Right forelimb (tissue), 1 donor: ENCODE measurements at places on chromosomes 3 and 15.

DNA sequence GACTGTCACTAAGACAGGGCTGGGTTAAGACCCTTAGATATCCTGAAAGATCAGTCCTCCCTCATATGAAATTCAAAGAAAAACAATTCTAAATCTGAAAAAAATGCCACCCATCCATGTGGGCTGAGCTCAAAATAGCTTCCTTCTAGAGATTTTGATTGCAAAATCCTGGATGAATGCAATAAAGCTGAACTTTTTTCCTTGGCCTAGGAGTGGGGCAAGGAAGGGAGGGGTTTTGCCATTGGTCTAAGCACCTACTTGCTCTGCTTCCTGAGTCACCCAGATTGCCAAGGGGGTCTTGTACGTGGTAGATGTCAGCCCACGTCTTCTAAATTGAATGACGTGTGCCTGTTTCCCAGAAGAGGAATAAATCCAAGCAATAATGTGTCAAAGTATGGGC, 15.3 kb upstream of the SMAD3 start:
- DNase-seq: no peak

DNA sequence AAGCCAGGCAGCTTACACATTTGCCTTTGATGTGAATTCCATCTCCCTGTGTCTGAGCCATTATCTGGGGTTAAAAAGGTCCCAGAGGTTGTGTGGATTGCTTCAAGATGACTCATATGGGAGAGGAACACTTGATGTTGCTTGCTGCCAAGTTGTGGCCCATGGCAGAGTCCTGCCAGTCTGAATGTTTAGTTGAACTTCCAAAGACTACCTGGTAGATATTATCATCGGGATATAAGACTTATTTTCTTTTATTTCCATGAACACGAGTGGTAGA, 85.6 kb downstream of the TJP1 start:
- DNase-seq: no peak

DNA sequence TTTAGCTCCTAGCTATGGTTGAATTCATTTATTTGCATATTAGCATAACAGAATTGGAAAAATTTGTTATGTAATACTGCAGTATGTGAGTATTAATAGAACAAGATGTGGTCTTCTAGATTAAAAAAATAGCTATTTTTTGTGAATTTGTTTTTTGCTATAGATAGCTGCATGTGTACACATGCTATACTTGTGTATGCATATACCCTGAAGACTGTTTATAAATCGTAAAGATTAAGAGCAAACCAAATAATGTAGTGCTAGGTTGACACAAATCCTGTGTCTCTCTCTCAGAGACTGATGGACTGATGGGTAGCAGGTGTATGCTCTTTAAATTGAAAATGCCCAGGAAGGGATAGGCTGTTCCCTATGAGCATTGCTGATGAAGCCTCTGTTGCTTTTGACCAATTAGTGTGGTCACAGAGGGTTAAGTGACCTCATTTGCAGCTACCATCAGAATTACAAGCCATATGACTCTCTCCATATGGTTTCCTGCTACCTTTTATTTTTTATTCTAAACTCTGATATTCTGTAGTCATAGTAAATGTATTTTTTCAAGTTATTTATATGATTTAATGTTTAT, 9.0 kb downstream of the PLCL2 start:
- no peak for DNase-seq

GRCh38 chr15:36406366-36406765, 173.1 kb upstream of the CDIN1 start:
- DNase-seq: no peak

GRCh38 chr3:42755681-42756578, 17.1 kb downstream of the CCDC13 start:
- DNase-seq: no peak

DNA sequence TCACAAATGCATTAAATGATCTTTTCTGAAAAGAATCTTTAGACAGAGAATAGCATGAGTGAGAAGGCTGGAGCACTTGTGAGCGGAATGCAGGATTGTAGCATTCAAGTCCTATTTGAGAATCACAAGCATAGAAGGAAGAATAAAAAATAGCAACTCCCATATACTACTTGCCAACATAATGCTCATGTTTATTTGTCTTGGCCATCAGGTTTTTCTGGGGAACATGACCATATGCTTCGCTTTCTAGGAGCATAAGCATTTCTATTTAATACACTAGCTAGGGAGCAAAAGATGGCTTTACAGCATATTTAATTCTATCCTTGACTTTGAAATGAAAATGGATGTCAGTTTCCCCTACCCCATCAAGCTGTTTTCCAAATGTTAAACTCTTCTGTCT, 170.3 kb upstream of the MITF start:
- DNase-seq: no peak

- DNase-seq: no peak
These were observed 11.9 kb upstream of the ALDH1A2 start for GRCh38 chr15:58077427-58077826.

- no peak for DNase-seq
These were observed 1751.2 kb downstream of the SI start for GRCh38 chr3:163327086-163327485.

DNA sequence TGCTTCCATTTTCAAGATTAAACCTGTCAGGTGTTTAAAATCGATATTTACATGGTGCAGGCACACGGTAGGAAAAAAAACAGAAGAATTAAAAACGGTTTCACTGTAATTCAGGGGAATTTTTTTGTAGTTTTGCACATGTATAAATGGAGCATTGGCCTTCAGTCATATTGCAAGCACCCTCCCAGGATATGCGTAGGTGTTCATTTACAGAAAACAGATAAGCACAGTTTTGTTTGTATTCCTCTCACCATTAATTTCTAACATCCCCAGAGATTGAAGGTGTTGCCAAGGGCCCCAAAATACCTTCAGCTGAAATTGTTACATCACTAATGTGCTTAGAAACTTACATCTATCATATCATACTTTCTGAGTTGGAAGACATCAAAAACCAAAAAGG, 427.1 kb upstream of the NR2F2 start:
- no peak for DNase-seq

DNA sequence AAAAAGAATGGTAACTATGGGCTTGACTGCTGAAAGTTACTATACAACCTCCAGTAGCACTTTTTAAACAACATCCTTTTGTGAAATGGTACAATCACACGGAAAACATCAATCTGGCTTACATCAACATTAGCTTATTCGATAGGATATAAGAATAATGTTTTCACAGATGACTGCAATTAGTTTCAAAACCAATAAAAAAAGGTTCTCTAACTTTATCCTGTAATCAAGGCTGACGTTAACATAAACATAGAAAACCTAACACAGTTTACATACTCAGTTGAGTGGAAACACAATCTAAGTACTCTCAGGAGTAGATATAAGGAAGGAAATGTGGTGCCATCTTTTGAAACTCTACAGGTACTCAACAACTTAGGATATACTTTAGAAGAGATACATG, 102.2 kb downstream of the DLG1 start:
- no peak for DNase-seq

- DNase-seq: no peak
These were observed 113.6 kb upstream of the SNTN start for GRCh38 chr3:63538919-63539318.

DNA sequence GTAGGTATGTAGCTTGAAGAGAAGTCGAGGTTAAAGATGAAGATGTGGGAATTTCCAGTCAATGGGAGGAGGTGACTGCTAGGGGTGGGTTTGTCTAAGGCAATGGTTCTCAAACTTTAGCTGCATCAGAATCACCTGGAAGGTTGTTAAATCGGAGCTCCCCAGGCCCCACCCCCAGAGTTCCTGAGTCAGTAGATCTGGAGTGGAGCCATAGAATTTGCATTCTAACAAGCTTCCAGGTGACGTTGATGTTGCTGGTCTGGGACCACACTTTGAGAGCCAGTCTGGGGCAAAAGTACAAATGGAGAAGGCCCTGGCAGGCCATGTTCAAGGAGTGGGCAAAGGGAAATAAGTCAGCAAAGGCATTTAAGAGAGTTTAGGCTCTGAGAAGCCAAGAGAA, 69.1 kb downstream of the CMTM8 start:
- DNase-seq: no peak

DNA sequence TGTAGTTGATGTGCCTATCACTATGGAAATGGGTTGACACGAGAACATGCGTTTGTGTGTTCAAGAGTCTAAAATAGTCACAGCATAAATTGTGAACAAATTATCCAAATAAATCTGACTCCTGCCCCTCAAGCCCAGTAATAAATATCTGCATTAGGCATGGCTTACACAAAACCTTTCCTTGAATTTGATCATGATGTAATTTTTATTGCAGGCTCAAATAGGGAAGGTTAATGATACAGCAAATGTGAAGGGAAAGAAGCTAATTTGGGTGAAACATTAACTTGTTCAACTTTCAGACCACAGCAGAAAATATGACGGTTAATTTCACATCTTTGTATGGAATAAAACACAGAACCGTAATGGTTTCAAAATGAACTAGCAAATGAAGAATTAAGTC, 74.6 kb downstream of the WNT5A start:
- no peak for DNase-seq

- no peak for DNase-seq
These were observed 637.7 kb upstream of the TBL1XR1 start for GRCh38 chr3:177835008-177835407.

DNA sequence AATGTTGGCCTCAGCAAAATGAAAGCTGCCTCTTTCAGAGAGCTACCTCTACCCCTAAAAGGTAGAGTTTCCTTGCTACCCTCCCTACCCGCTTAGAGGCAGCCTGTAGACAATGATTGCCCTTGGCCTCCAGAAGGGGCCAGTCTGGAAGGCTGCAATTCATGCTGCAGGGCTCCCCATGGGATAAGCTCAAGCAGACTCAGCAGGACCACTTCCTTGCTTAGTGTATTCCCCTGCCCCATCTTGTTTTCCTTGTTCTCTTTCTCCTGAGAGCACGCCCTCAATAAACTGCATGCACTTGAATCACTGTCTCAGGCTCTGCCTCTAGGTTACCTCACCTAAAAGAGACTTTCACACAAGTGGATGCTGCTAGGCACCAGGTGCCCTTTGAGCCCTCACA, 134.0 kb upstream of the CTNNB1 start:
- DNase-seq: no peak

DNA sequence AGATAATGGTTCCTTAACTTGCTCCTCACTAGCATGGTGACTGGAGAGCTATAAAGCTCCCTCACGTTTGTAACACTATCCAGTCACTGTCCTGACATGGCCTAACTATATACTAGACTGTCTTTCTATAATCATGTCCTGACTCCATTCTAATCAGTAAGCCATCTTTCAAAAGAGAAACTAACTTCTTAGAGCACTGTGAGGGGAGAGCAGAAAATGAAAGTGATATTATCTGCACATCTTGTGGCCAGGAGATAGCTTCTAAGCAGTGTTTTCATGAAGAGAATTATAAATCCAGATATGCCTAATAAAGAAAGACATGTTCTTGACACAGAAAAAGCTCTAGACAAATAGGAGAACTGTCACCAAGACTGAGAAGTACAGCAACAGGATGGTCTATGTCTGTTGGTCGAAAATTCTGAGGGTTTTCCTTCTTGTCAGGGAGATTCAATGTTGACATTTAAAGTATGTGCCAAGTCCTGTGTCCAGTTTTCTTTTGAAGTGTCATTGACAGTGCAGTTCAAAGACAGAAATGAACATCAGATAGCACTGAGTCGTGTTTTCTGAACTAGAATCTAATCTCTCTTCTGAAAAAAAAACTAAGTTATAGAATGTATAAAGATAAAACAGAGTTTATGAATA, 230.6 kb upstream of the PEX5L start:
- no peak for DNase-seq

DNA sequence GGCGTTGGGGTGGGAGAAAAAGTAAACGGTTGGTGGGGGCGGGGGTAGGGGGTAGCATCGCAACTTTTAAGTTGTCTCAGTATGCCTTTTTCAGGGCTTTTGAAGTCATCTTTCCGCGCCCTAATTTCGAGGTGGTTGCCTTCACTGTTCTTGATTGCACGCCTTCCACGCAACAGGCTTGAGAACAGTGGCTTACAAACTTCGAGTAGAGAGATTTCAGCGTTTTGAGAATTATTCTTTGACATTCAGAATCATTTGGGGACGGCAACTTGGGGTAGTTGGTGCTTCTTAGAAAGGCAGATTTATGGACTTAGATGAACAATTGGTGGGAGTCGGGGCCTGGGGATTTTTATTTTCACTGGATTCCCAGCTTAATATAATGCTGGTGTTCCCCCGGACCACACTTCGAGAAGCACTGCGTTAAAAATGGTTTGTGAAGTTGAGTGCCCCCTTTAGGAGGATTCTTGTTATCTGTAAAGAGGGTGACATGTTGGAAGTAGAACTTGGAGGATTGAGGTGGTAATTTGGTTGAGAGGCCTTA, 880 bp downstream of the PPP4R2 start:
- DNase-seq: peak; percentile 54

DNA sequence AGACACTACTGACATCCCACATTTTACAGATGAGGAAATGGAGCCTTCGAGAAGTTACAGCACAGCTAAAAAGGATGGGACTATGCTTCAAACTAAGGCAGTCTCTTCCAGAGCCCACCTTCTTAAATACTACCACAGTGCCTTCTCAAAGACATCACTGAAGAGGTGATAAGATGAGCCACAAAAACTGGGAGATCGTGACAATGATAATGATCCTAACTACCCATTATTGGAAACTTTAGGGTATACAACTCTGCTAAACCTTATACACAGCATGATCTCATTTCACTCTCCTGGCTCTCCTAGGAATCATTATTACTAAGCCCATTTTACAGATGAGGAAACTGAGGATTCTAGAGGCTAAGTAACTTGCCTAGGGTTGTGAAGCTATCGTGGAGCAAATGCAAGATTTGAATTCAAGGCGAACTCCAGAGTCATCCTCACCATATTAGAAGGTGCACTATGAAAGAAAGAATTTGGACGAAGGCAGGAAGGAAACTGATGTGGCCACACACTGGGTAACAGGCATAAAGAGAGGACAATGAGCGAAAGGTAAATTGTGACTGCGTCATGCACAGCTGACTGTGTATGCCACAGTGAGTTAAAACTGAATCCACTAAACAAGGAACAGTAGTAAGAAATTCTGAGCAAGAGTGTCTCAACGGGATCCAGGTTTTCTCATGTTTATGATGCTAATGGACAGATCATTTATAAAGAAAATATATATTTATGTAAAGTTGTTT, 55.4 kb downstream of the SUCLG2 start:
- DNase-seq: no peak

DNA sequence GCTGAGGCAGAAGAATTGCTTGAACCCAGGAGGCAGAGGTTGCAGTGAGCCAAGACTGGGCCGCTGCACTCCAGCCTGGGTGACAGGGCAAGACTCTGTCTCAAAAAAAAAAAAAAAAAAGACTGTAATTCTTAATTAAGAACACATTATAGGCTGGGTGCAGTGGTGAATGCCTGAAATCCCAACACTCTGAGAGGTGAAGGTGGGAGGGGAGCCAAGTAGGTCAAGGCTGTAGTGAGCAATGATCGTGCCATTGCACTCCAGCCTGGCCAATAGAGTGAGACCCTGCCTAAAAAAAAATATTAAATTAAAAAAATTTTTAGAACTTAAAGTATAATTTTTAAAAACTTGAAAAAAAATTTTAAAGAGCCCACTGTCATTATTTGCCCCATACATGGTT, 13.4 kb upstream of the ARPIN start:
- no peak for DNase-seq

- DNase-seq: no peak
These were observed 74.5 kb downstream of the MB21D2 start for GRCh38 chr3:192843119-192843518.

- no peak for DNase-seq
These were observed 136.5 kb downstream of the ALCAM start for GRCh38 chr3:105503191-105503593.
